Cardiac fibroblast (primary cell): ENCODE measurements at places on chromosomes 11 and 22.
A peak's percentile ranks its signal among the peaks of the same experiment; 100 is the strongest.

DNA sequence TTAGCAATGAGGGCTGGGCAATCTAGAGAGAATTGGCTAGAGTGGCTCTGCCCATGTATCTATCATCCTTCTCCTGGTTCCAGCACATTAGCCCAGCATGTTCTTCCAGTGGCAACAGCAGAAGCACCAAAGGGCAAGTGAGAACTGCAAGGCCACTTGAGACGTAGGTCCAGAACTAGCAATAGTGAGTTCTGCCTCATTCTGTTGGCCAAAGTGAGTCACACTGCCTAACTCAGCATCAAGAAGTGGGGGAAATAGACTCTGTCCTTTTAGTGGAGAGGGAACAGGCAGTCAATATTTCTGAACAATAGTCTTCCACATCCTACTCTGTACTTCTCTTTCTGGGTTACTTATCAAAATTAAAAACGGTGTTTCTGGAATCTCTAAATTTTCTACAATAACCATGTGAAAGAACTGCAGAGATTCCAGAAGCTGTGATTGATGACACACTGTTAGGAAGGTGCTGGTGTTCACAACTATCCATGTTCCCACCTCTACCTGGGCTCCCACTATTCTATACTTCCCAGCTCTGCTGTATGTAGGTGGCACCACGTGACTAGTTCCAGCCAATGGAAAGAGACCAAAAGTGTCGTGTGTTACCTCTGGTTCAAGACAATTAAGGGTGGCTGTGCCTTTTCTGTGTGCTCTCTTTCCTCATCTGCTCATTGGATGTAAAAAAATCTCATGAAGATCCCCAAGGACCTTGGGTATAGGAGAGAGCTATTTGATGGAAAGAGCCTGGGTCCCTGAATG is 23.4 kb upstream of the GRK3 start:
- DNase-seq: no peak

GRCh38 chr11:62665075-62665598 is at the start of the genes C11orf98 and CSKMT:
Gene C11orf98, minus strand, starts transcription at chr11:62665210. Its CDS starts 41 bp downstream, at chr11:62665169.
Gene CSKMT, plus strand, starts transcription at chr11:62665312. Its CDS starts 568 bp downstream, at chr11:62665880.
- DNase-seq: peak; percentile 96

DNA sequence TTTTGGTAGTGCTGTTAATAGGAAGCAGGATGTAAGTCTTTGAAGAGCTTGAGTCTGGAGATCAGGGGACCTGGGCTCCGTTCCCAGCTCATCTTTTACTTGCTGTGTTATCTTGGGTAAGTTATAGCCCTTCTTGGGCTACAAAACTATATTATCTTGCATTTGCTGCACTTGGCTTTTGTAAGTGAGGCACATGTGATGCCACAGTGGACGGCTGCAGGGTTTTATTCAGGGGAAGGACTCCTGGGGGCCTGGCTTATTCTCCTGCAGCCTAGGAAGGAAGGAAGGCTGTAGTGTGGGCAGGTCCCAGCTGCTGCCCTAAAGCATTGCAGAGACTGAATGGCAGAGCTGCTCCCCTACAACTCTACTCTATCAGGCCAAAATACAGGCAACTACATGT is 6.4 kb downstream of the CD82 start:
- no peak for DNase-seq

- DNase-seq: no peak
Observed at GRCh38 chr22:50535113-50535512, 5.3 kb upstream of the TYMP start.

- peak; percentile 59 for DNase-seq
Observed at GRCh38 chr11:74427384-74427886, 29.2 kb upstream of the PGM2L1 start.

DNA sequence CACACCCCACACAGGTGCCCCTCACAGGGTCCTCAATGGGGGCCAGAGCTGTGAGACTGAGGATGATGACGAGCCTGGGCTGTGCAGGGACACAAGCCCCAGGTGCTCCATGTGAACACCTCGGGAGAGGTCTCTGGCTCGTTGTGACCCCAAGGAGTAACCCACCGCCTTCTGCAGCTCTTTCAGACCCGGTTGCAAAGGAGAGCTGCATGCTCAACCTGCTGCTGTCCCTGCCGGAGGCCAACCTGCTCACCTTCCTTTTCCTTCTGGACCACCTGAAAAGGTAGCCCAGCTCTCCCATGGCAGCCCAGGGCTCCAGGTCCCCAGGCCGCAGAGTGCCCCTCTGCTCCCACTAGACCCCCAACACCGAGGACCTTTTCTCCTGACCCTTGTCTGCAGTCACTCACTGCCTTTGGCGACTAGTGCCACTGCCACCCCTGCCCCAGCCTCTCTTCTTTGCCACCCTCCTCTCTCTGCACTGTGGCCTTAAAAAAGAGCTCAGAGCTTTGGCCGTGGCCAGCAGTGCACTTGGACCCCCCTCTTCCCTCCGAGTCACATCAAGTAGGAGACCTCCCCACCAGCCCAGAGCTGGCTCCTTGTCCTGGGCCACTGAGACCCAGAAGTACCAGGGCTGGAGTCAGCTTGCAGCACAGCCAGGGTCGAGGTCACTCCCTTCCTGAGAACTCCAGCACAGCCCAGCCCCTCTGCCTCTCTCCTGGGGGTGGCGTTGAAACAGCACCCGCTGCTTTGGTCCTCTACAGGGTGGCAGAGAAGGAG is 133.7 kb downstream of the BCR start:
- DNase-seq: no peak

- DNase-seq: no peak
Observed at GRCh38 chr22:40414311-40414710, 43.9 kb downstream of the SGSM3 start.

GRCh38 chr22:19412478-19412877 is 19.1 kb downstream of the HIRA start:
- DNase-seq: no peak

DNA sequence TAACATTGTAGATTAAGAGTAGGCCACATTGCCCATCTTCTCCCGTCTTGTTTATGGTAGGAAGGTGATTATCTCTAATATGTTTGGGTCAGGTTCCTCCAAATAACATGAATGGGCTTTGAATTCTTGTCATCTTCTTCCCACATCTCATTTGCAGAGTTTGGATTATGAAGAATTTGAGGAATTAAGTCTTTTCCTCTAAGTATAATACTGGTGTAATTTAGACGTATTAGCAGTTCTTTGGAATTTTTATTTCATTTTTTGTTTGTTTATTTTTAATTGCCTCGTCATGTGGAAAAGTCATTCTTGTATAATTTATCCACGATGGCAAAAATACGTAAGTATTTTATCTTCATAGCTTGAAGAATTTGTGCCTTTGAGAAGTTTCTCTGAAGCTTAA is 73.4 kb downstream of the ARHGEF12 start:
- no peak for DNase-seq

- DNase-seq: no peak
Observed at GRCh38 chr11:29395555-29396072, 621.2 kb downstream of the KCNA4 start.

- no peak for DNase-seq
Observed at GRCh38 chr11:76049511-76049910, 156.8 kb downstream of the WNT11 start.

DNA sequence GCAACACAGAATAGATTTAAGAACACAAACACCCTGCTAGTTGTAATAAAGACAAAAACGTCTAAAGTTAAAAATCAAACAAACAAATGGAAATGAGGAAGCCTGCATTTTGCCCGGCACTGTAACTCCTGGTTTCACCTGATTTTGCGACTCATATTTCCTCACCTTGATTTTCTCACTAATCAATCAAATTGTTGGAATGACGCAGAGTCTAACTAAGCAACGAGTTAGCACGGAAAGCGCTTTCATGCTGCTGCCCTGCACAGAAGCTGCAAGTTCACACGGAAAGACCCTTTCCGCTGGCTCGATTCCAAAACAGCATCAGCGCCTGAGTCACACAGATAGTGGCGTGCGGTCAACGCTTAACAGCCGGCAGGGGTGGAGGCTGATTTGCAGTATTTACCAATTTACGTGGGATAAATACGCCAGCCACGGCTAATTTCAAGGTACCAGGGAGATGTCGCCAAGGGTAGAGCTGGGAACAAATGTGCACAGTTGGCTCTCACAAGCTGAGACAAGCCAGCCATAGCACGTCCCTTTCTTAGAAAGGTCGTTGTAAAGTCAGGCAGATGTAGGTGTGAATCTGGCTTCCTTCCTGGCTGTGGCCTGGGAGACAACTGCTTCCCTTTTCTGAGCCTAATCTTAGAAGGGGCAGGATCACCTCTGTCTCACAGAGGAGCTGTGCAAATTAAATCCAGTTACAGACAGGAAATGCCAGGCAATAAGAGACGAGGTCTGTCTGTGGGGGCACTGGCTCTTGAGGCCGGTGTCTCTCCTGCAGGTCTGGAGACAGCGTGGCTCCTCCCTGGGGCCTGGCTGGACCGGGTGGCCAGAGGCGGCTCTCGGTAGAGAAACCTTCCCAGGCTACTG is 76.9 kb upstream of the TTLL12 start:
- DNase-seq: peak; percentile 74

DNA sequence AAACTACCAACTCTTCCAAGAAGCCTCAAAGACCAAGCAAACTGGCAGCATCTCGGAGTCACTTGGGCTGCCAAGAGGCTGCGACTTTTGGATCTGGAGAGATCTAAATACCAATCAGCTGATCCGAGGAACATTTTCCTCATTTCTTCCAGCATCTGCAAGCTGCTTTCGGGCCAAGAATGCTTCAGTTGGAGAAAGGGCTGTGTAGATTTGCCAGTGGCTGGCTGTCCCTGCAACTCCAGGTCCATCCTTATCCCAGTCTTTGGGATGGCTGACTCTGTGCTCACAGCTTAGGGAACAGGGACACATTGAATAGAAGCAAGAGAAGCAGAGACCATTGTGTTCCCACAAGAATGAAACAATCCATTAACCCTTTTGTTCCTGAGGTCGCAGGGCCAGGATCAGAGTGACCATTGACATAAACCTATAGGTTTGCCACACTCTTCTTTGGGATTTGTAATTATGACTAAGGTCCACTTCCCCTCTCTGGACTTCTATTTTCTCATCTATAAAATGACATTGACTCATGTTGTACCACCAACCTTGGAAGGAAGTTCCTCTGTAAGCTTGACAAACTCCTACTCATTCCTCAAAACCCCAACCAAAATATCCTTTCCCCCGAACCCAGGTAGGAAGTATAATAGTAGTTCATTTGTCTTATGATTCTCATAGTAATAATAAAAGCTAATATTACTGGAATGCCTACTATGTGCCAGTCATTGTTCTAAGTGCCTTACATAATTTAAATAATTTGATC is 340.8 kb downstream of the MN1 start:
- DNase-seq: peak; percentile 83

- no peak for DNase-seq
Observed at GRCh38 chr11:105786741-105787140, 176.9 kb downstream of the GRIA4 start.

- DNase-seq: no peak
Observed at GRCh38 chr11:10457901-10458300, 2.8 kb downstream of the AMPD3 start.

DNA sequence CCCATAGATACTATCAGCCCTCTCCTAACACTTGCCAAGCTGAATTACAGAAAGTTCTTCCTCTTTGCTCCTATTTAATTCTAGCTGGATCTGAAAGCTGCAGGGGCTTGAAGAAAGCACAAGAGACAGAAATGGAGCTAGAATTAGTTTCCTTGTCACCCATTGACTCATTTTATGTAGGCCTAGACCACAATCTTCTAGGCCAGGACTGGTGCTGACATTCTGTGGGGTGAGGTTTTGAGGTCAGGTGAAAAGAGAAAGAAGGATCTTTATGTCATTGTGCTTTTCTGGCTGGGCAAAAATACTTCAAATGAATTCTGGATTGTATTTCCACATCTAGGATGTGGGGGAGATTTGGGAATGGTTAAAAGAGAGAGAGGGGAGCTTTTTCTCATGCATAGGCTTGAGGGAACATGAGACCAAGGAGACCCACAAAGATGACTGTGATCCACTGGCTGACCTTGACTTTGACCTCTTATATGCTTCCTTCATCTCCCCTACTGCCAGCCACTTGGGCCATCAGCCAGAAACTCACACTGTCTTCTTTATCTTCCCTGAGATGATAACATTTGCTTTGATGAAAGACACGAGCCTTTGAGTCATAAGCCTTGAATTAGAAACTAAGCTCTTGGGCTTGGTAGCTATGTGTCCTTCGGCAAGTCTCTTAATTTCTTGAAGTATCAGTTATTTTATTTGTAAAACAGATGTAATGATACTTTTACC is 274.9 kb upstream of the CADM1 start:
- no peak for DNase-seq
